ENCODE measurements at places on chromosomes 16 and 17. TPM values are rescaled to one million over a fixed set of nuclear protein-coding genes. Genes with fewer than 3 reads are reported as not detected.

KCNJ2 gene
- total RNA-seq, result 15.7 TPM

NHERF2 gene
- 20.3 TPM for total RNA-seq

GAST gene
- total RNA-seq, result not detected

TEKT3 gene
- not detected for total RNA-seq

KRTAP2-2 gene
- total RNA-seq, result 8.2 TPM

SBK1 gene
- 2.7 TPM for total RNA-seq

CNTNAP1 gene
- 0.79 TPM for total RNA-seq

TEKT5 gene
- total RNA-seq, result 2.3 TPM

GCGR gene
- 0.64 TPM for total RNA-seq

TBC1D3 gene
- not detected for total RNA-seq

TSNAXIP1 gene
- total RNA-seq, result 0.48 TPM
